CD4-positive, alpha-beta T cell treated with Interleukin-1 beta for 1 hour (primary cell): ENCODE measurements at places on chromosomes 5 and 9.

GRCh38 chr5:179342577-179342976, 2.7 kb downstream of the ADAMTS2 start:
- DNase-seq: no peak

GRCh38 chr9:83070261-83070660, 7.3 kb upstream of the RASEF start:
- no peak for DNase-seq

DNA sequence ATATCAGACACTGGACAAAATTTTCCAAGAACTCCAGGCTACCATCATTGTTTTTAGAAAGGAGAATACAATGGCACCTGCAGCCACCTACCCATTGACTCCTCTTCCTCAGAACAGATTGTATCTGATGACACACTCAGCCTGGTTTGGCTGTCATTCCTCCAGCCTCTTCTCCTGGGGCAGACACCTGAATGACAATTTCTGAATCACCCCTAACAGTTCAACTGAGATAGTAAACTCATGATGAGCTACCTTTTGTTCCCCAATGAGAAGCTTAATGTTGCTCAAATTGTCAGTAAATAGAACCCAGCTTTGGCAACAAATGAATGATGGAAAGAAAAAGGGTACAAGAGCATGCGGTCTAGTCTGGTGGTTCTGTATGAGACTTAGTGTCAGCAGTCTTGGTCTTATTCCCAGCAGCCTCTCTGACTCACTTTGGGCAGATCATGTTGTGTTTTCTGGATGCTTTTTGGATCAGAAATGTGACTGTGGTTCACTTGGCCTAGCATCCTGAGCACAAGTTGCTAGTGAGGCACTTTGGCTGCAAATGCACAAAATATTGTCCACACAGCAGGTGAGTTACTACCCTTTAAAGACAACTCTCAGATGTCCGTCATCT, 78.3 kb downstream of the MAMDC2 start:
- DNase-seq: no peak

DNA sequence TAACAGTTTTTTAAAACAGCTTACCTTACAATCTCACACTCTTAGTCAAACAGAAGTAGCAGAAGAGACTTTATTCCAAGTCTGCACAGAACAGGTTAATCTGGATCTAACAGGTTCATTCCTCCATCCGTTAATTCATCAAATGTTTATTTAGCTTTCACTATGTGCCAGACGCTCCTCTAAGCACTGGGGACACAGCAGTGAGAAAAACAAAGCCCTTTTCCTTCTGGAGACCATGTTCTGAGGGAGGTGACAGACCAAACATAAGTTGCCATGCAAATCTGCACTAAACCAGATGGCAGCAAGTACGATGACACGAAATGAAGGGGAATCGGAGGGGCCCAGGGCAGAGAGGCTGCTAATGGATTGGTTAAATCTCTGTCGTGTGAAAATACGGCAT, 17.1 kb upstream of the GLIPR2 start:
- DNase-seq: no peak

- DNase-seq: no peak
Measured at GRCh38 chr5:10130881-10131280, 118.8 kb downstream of the ATPSCKMT start.

- DNase-seq: peak; percentile 52
Measured at GRCh38 chr9:111937781-111938426, 41.3 kb downstream of the UGCG start.

- no peak for DNase-seq
Measured at GRCh38 chr5:19256036-19256435, 732.0 kb downstream of the CDH18 start.

- no peak for DNase-seq
Measured at GRCh38 chr5:115333164-115333563, 36.7 kb upstream of the CCDC112 start.

DNA sequence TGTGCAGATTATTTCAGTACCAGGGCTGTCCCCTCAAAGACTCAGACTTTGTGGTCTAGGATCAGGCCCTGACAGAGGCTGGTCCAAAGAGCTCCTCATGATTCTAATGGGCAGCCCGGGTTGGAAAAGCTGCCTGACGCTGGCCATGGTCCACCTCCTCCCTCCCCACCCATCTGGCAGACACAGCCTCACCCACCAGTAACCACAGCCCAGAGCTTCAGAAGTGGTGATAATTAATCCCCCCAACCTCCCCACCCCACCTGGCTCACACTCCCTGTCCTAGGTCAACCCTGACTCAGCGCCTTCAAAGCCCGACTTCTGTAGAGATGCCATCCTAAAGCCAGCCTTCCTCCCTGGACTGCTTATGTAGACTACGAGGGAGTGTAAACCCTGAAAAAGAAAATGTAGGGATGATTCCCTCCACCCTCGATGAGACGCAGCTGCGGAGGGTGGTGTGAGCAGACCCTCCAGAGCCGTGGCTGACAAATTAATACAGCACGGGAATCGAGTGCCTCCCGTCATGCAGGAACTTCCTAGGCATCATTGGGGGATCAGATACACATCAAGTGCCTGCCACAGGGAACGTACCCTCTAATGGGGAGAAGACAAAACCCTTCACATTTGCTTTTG, 7.0 kb downstream of the UBE2QL1 start:
- no peak for DNase-seq

DNA sequence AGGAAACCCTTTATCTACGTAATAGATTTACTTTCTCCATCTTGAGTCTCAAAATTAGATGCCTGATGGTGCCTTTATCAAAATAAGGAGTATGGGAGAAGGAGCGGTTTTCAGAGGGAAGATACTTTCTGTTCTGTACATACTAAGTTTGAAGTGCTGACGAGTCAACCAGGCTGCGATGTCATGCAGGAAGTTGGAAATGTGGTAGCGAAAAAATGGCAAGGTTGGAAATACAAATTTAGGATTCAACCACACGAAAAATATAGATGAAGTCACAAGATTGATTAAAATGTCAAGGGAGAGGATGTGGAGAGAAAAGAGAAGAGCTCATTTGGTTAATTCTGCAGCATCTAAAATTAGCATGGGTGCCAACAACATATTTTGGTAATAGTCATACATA, 129.5 kb downstream of the FOXD1 start:
- no peak for DNase-seq

- DNase-seq: no peak
Measured at GRCh38 chr9:127029548-127029947, 92.9 kb downstream of the ANGPTL2 start.

GRCh38 chr5:31492869-31493268, 39.0 kb downstream of the DROSHA start:
- no peak for DNase-seq

- no peak for DNase-seq
Measured at GRCh38 chr9:93372391-93372790, 79.1 kb upstream of the FAM120A start.

DNA sequence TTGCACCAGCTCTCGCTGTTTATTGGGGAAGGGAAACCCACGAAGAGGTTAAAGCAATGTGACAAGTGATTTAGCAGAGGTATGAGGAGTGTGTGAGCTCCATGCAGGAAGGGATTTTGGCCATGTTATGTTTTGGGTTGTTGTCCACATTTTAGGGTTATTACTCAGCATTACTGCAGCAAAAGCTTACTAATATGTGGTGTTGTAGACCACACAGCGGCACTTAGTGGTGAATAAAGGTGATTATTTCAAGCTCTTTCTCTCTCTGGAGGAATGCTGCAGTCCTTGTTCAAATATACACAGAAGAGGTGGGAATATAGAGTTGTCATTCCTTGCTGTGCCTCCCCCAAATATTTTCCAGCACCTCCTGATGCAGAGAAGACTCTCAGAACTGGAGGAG, 29.7 kb upstream of the AKNA start:
- DNase-seq: no peak

DNA sequence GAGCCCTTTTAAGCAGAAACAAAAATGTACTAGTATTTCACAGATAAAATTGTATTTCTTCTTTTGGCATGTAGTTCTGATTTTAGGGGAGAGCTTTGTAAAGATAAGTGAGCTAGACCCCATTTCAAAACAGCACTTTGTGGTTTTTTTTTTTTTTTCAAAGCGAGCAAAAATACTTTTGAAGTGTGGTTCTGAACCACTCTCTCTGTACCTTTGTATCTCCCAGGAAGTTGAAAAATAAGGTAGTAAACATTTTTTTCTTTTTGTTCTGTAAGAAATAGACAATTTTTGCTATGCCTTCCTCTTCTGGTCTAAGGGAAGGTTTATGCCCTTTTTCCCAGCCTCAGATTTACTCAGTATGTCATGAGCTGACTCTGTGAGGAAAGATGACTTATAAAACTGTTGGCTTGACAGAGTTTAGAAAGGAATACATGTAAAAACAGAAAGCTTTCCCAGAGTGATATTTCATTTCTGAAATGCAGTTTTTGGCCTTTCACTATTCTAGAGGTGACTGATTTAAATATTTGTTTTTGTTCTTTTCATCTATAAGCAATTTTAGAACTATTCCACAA, 12.5 kb downstream of the ERCC6L2 start:
- DNase-seq: no peak

GRCh38 chr5:30279237-30279636, 914.2 kb upstream of the CDH6 start:
- DNase-seq: no peak

DNA sequence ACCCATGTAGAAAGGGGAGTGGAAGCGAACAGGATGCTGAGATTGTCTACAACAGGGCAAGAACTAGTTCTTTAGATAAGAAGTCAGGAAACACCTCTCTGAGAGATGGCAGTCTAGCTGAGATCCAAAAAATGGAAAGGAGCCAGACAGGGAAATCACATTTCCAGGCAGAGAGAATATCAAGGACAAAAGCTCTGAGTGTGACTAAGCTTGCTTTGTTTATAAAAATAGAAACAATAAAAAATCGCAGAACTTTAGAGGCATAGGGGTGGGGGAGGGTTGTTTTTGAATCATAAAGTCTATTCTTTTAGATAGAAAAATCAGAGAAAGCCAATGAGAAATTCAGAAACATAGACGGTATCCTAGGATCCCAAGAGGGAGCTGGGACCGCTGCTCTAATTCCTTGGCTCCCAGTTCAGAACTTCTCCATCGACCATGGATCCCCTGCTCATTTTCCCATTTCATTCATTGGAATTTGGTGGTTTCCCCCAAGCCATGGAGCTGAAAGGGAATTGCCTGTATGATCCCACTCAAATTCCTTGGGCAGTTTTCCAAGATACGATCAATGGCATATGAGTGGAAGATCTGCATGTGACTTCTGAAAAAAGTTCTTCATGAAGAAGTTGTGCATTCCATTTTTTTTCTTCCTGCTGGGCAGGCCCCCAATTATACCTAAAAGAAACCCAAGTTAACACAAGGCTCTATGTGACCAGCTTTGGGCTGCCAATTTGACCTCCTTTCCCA, 182.0 kb downstream of the GRIA1 start:
- DNase-seq: no peak

GRCh38 chr5:151741678-151742423, 16.6 kb downstream of the ATOX1 start:
- no peak for DNase-seq

DNA sequence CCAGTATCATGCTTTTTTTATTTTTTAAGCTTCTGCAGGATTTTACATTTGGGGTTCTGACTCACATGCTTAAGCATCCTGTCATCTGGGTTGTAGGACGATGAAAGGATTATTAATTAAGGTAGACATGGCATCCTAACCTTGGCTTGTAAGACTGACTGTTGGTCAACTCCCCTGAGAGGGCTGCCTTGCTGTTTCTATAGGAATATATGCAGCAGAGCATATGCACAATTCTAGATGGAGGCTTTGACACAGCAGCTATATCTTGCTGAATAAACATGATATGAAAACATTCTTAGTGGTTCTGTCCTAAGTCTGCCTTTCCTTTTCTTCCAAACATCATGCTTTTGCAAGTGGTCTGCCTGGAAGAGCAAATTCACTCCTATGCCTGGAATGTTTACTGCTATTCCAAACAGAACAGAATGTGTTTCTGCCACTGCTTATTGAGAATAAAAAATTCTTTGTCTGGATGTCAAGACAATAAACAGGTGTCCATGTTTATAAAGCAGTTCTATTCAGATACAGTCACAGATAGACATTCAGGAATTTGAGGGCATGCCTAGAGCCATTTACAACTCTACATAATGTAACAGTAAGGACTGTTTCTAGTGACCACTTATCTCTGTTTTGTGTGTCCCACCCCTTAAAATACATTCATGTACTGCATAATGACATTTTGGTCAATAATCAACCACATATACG, 166.2 kb upstream of the PPP2R2B start:
- DNase-seq: no peak

- DNase-seq: no peak
Measured at GRCh38 chr5:135133698-135134515, 99.9 kb upstream of the PITX1 start.

DNA sequence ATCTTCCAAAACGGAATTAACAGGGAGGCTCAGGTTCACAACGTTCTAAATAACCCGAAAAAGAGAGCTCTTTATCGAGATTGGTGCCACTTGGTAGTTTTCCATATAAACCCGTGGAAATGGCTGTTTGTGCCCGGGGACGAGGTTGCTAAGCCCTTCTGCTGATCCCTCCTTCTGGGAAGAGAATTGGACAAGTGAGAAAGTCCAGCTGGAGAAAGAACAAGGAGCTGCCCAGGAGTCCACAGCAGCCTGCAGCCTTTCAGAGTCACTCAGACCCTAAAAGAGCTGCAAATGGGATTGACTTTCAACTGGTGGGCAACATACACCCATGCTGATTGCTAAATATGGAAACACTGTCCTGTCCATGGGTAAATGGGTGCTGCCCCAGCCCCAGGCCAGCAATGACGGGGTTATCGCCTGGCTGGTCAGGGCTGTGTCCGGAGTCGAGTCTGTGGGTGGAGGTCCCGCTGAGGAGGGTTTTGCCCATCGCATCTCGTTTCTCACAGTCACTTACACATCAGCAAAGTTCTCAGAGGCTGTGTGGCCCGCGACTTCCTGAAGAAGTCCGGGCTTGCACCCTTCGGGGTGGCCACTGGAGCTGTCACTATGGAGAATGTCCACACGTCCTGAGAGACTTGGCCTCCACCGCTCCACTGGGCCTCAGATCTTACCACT, 40.7 kb upstream of the HSD17B3 start:
- no peak for DNase-seq
